ENCODE measurements at places on chromosomes 4 and X.

- no peak for DNase-seq
Measured at GRCh38 chr4:24003926-24004325, 114.1 kb upstream of the PPARGC1A start.

DNA sequence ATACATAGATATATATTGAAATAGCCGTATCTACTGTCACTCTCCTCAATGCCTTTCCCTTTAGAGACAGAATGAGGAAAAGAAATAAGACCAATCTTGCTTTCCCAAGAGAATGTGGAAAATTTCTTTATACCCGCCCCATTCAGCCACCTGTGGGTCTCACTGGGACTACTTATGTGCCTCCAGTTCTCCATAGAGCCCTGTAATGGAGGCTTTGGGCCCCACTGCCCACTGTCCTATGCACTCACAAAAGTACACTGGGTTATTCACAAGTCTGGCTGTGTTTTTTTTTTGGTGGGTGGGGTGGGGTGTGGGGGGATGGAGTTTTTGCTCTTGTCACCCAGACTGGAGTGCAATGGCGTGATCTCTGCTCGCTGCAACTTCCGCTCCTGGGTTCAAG, 70.4 kb upstream of the ELOVL6 start:
- no peak for DNase-seq

- no peak for DNase-seq
Measured at GRCh38 chr4:10667701-10668326, 16.8 kb downstream of the CLNK start.

DNA sequence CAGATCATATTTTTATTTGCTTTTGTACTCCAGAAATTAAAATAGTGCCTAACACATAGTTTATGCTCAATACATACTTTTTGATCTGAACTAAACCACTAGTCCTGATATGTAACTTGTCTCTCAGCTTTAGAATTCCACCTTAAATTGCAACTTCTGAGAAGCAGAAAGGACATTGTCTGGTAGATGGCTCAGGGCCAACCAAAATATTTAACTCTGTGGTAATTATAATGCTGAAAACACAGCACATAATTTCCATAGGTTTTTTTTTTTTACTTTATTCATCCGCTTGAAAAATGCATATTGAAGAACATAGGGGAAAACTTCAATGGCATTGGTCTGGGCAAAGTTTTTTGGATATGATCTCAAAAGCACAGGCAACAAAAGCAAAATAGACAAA, 59.3 kb downstream of the AREG start:
- DNase-seq = no peak

- DNase-seq = no peak
Measured at GRCh38 chr4:139535871-139536234, 20.2 kb downstream of the SETD7 start.

- no peak for DNase-seq
Measured at GRCh38 chrX:110965409-110966090, 130.4 kb upstream of the PAK3 start.

GRCh38 chrX:144075432-144075831, 191.6 kb downstream of the UBE2NL start:
- no peak for DNase-seq

DNA sequence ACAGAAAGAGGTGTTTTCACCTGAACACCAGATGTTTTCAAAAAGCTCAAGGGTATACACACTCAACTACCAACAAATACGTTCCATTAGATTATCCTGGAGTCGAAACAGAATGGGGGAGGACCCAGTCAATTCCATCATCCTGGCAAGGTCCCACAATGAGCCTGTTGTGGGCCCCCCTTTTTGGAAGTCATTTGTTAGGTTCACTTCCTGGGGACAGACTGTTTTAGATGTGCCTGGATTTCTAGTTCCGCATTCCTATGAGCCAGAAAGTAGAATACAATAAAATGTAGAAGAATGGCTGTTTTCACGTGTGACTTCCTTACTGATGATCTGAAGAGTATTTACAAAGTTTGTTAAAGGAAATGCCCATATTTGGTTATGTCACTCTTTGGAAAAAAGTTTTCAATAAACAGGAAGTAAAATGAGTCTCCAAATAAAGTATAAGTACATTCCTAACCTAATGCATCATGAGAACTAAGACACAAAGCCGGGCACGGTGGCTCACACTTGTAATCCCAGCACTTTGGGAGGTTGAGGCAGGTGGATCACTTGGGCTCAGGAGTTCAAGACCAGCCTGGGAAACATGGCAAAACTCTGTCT, 192.5 kb downstream of the MAML3 start:
- no peak for DNase-seq

- DNase-seq = no peak
Measured at GRCh38 chrX:109873983-109874382, 128.9 kb upstream of the TMEM164 start.

DNA sequence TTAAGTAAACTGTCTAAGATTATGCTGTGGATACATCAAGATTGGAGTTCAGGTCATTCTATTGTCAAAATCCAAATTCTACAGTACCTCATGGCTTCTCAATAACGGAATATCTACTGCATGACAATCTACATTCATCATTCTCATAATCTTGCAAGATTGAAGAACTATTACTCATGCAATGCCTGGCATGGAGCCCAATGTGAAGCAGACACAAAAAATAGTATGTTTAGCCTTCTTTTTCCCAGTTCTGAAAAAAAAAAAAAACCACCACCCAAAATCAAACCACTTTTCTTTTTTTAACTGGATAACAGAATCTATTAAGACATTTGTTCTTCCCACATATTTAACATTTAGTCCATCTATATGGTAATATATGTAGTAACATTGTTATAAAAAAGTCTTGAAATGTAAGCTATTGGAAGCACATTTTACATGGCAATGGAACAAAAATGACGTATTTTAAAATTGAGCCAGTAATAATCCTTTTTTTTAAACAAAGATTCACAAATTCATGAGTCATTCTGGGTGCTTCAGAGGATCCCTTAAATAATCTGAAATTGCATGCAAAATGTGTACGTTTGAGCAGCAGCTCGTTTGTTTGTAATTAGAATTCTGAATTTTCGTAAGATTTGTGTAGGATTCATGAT, 232.2 kb upstream of the FMR1 start:
- no peak for DNase-seq

DNA sequence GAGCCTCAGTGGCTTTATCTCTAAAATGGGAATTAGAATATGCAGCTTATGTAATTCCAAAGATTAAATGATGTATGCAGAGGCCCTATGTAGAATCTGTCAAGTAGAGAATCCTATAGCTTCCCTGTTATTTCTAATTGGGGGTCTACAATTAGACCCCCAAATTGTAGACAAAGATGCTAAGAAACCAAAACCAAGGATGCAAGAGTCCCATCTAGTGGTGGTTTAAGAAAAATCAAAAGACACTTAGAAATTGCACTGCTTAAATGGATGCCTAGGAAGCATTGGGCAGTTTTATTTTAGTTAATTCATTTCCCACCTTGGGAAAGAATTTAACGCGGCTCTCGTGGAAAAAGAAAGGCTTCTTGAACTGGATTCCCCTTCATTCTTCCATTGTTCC, 115.2 kb downstream of the GABRA2 start:
- no peak for DNase-seq

DNA sequence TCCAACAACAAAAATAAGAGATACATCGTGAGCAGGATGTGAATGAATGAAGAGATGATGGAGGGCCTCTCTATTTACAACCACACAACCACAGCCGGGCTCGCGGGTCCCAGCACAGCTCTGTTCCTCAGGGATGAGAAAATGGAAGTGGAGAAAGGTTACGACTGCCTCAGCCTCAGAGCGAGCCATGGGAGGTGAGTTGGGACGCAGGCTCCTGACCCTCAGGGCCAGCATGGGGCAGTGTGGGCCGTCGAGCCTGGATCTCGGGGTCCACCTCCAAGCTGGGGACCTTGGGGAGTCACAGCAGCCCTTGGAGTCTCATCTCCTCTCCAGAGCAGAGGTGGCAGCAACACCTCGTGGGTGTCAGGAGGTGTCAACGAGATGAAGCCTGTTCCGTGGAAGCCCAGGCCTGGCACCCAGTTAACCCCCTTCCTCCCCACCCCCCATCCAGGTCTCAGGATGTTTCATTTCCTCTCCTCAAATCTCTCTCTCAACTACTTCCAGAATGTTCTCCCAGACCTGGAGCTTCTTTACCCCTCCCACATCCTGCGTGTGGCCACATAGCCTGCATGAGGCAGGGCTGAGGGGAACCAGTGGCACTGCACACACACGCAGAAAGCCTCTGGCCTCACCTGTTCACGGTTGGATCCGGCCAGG, 25.9 kb downstream of the C4orf50 start:
- DNase-seq = no peak

DNA sequence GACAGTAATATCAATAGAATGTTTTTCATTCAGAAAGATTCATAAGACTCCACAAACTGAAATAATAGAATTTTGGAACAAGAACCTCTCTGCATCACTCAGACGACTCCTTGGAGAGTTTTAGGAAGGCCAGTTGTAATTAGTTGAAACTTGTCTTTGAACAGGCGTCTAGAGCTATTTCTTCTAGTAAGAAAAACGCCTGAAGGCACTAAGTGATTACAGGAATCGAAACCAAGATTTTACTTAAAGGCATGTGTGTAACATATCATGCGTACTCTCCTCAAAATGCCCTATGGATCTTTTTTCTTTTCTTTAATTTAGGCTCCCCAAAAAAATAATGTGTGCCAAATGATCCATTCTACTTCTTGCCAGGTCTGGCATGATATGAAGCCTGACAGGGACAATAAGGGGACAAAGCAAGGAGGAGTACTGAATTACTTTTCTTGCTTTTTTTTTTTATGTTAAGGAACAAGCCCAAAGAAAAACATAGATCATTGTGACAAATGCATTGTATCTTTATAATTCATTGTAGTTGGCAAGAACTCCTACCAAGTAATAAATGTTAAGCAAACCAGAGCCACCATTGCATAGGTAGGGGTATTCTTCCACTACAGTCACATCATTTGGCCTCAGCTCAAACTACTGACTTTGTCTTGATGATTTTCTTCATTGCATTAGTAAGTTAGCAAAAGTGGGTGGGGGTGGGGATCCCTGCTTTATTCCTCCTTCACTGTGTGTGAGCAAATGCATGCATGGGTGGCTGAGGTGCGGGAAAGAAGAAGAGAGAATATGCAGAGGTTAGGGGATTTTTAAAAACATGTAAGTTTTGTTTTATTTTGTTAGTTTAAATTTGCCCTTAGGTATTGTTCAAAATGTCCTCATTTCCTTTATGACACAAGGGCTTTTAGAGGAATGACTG, 79.9 kb upstream of the ATOH1 start:
- DNase-seq = no peak

All from suppressor macrophage (primary cell).